Activated CD4-positive, alpha-beta T cell treated with anti-CD3 and anti-CD28 coated beads, Interleukin-2, amount 10 ng/mL, durations not matched to agents 24 days and 14 days (primary cell): ENCODE measurements at places on chromosomes 11 and 22.

- no peaks in the 10 kb centered on the region for H3K4me1 ChIP-seq
- H3K4me3 ChIP-seq: no peak overlapping the region
- H3K27me3 ChIP-seq: no peaks in the 10 kb centered on the region
- H3K27ac ChIP-seq: no peak overlapping the region
Measured at GRCh38 chr22:17874231-17874905, 100.1 kb upstream of the BID start.

GRCh38 chr11:129658526-129658867 lies 157.2 kb upstream of the TMEM45B start:
- H3K4me3 ChIP-seq: no peak overlapping the region
- DNase-seq: no peak
- H3K27ac ChIP-seq: no peak overlapping the region

GRCh38 chr22:25176175-25176574 lies 23.5 kb upstream of the CRYBB3 start:
- H3K27me3 ChIP-seq: no peaks in the 10 kb centered on the region
- peaks cover 35% of the 10 kb centered on the region for H3K36me3 ChIP-seq
- no peak overlapping the region for H3K27ac ChIP-seq
- no peak overlapping the region for H3K4me3 ChIP-seq
- no peaks in the 10 kb centered on the region for H3K4me1 ChIP-seq

DNA sequence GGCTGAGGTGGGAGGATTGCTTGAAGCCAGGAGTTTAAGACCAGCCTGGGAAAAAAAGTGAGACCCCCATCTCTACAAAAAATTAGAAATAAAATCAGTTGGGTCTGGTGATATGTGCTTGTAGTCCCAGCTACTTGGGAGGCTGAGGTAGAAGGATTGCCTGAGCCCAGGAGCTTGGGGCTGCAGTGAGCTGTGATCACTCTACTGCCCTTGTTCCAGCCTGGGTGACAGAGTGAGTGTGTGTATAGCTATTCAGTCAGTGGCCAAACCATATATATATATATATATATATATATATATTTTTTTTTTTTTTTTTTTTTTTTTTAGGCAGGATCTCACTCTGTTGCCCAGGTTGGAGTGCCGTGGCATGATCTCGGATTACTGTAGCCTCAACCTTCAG lies 24.5 kb downstream of the ADM start:
- H3K27ac ChIP-seq: no peak overlapping the region
- H3K27me3 ChIP-seq: peaks cover 14% of the 10 kb centered on the region
- no peak for DNase-seq
- H3K4me1 ChIP-seq: no peaks in the 10 kb centered on the region

DNA sequence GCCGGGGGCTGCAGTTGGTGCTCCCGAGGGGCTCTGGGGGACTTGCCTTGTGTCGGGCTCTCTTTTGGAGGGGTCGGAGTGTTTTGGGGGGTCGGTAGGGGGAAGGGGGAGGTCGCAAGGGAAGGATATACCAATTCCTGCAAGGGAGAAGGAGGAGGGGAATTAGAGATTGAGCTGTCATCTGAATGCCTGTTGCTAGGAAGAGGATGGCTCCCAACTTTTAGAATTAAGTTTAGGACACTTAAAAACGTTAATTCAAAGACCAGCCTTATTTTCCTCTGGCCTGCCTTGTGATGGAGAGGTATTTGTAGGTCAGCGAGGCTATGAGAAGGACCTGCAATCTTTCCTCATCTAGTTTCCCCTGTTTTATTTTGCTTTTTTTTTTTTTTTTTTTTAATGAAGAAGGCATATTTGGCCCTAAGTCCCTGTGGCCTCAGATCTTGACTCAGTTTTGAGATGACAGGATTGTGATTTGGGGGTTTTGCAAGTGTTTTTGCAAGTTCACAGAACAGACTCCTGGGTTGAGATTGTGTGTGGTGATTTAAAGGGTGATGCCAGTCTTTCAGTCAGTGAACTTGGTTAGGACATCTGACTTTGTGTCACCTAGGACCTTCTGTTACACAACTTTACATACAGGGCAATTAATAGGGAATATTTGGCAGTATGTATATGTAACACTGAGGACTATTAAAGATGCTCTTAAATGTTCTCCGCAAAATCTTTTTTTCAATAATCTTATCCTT lies 672 bp downstream of the TMEM135 start:
- DNase-seq: peak; percentile 64
- H3K4me3 ChIP-seq: peak overlapping the region; percentile 96
- H3K27ac ChIP-seq: peak overlapping the region; percentile 93
- peaks cover 51% of the 10 kb centered on the region for H3K4me1 ChIP-seq
- peaks cover 14% of the 10 kb centered on the region for H3K27me3 ChIP-seq
- peaks cover 27% of the 10 kb centered on the region for H3K36me3 ChIP-seq

DNA sequence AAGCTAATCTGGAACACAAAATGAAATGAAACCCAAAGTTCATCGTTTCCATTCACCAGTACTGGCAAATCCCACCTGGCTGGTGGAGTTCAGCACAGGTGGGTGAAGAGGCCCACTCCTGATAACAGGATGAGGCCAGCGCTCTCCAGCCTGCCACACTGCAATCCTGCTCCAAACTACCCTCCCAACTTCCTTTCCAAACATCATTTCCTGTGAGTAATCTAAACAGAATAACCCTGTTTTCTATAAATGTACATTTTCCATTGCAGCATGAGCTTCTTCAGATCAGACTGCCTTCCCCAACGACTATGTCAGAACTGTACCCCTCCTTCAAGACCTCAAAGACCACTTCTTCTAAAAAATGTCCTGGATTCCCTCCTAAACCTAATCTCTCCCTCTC lies 15.9 kb upstream of the NFRKB start:
- no peak for DNase-seq
- H3K27ac ChIP-seq: peak overlapping the region; percentile 84
- peaks cover 6% of the 10 kb centered on the region for H3K4me1 ChIP-seq
- H3K4me3 ChIP-seq: peak overlapping the region; percentile 6

- H3K4me3 ChIP-seq: no peak overlapping the region
- no peak for DNase-seq
- no peaks in the 10 kb centered on the region for H3K4me1 ChIP-seq
- H3K27ac ChIP-seq: no peak overlapping the region
Measured at GRCh38 chr11:134517115-134517514, 105.1 kb upstream of the B3GAT1 start.
